Neural crest cell (in vitro differentiated cells): ENCODE measurements at places on chromosomes 1 and 21.

DNA sequence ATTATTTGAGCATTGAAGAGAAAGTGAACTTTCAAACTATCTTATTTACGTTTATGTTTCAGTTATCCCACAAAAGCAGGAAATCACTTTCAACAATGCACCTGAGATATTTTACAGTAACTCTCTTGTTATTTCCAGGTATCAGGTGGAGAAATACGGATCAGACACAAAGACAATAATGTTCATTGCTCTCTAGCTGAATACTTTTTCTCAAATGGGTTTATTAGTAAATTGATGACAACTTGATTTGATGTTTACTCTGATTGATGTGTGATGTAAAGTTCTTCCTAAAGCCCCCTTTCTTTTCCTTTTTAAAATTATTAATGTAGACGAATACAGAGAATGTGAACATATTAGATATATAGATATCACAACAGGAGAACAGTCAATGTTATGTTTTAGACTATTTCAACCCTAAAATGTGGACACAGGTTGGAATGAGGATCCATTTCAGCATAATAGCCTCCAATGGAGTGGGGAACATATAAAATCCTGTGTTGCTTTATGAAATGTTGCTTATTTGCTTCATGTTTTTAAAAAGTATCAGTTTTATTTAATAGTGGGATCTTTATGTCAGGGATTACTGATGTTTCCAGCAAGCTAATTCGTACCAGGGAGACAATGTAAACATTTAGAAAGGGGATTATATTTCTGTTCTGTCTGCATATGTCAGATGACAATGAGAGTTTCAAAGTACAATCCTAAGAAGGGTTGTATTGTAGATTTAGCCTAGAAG, 1522.3 kb upstream of the TPTE start:
- DNase-seq, result no peak

- no peak for DNase-seq
These were observed 67.9 kb downstream of the SLC44A5 start for GRCh38 chr1:75542818-75543570.

DNA sequence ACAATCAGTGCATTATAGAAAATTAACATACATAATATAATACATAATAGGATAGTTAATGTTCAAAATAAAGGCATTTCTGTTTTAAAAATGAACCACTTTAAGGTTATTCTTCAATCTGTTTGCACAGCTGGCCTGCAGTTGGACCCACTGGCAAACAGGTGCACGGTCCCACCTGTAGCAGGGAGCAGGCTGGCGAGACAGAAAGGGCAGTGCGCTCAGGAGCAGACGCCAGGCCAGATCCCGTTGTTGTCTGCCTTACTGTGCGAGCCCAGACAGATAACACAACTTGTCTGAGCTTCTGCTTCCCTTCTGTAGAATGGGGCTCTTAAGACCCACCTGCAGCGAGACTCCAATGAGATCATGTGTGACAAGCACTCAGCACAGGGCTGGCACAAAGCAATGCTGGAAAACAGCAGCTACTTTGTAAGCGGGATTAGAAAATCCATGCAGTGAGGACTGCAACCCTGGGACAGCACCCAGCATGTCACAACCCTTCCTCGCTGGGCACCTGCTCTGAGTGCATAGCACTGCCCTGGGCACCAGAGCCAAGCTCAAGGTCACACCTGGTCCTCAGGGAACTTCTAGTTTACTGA, 33.5 kb downstream of the VPS26C start:
- DNase-seq, result no peak

DNA sequence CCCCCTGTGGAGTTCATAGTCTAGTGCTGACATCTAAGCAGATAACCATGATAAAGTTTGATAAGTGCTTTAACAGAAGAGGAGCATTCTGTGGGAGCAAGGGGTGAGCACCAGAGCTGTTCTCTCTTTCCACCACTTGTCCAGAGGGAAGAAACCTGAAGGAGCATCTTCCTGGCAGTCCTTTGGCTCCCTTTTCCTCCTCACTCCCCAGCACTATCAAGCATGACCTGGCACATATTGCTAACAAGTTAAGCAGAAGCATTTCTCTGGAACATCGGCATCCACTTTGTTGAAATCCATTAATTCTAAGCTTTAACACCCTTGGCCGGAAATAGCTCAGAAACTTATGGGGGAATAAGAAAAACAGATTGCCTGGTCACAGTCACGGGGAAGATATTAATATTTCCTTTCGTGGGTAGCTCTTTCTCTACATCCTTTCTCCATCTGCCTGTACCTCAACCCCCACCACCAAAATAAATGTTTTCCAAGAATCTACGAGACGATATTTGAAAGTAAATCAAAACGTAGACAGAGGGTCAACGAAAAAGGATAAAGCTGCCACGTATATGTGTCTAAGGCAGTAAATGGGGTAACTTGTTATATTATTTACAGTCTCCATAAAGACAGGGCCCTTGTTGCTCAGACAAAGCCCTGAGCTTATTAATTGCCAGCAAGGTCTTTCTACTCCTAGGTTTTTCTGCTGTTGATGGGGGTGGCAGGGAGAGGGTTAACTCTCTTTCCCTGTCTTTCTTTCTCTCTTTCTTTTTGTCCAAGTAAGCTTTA, 351.4 kb downstream of the NUF2 start:
- DNase-seq, result no peak

DNA sequence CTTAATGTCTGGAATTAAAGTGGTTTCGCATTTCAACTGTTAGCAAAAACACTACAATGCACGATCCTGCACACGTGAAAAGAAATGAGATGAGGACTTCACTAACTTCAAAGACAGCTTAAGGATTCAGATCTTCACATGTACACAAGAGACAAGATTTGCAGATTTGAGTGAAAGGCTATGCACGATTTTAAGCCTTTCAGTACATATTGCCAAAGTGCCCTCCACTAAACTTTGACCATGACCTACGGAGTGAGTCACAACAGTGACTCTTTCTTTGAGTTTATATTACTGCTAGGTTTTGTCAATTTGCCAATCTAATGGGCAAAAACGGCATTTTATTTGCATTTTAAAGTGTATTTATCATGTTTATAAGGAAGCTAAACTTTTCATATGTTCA, 41.2 kb upstream of the CR1L start:
- DNase-seq, result no peak

- DNase-seq, result no peak
These were observed 289.2 kb upstream of the DPYD start for GRCh38 chr1:98210064-98210463.

- no peak for DNase-seq
These were observed 859.6 kb downstream of the LTN1 start for GRCh38 chr21:28133116-28133515.

DNA sequence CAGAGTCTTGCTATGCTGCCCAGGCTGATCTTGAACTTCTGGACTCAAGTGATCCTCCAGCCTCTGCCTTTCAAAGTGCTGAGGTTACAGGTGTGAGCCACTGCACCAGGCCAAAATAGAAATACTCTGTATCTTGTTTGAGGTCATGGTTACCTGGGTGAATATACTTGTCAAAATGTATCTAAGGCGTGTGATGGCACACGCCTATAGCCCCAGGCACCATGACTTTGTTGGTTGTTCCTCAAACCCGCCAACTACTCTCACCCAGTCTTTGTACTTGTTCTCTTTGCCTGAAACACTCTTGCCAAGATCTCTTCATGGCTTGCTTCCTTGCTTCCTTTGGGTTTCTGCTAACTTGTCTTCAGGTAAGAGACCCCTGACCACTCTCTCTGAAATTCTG, 38.0 kb upstream of the RGS5 start:
- no peak for DNase-seq

- no peak for DNase-seq
These were observed 92.0 kb upstream of the SIM2 start for GRCh38 chr21:36606983-36607325.

GRCh38 chr1:109823543-109824348, 60.0 kb upstream of the EPS8L3 start:
- DNase-seq, result no peak

- DNase-seq, result no peak
These were observed 8.5 kb upstream of the COL8A2 start for GRCh38 chr1:36133484-36133883.

- DNase-seq, result peak; percentile 50
These were observed at the start of gene FNDC5 for GRCh38 chr1:32870615-32871363. FNDC5 (minus strand) TSS chr1:32870912.

DNA sequence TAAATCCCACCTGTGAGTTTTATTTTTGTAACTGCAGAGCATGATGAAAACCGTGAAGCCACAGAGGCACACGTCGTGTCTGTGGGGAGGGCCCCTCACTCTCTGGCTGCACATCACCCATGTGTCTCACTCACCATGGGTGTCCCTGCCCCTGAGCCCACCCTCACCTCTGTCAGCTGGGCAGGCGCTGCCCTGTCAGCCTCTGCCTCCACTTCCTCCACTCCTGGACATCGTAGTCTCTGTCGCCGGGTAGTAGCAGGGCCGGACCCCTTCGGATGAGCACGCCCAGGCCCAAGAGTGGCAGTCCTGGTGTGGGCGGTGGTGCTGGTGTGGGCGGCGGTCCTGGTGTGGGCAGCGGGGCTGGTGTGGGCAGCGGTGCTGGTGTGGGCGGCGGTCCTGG, 37.3 kb downstream of the COL18A1 start:
- no peak for DNase-seq

GRCh38 chr1:117826540-117827078, 102.8 kb downstream of the GDAP2 start:
- DNase-seq, result no peak

- DNase-seq, result no peak
These were observed 362.6 kb downstream of the MATN1 start for GRCh38 chr1:30360753-30361152.

DNA sequence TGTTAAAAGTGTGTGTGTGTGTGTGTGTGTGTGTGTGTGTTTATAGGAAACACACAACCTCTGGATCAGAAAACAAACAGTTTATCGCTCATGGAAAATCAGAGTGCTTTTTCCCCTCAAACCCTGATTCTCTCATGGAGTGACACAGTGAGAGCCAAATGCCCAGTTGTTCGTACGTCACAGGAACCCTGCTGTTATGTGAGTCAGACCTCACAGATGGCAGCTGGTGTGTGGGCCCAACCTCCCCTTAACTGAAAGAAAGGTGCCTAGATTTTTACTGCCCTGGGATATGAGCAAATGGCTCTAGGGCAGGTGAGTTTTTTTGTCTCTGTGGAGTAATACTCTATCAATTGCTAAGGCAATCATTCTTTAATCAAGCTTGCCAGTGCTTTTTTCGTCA, 1788.1 kb downstream of the BRINP3 start:
- DNase-seq, result no peak

DNA sequence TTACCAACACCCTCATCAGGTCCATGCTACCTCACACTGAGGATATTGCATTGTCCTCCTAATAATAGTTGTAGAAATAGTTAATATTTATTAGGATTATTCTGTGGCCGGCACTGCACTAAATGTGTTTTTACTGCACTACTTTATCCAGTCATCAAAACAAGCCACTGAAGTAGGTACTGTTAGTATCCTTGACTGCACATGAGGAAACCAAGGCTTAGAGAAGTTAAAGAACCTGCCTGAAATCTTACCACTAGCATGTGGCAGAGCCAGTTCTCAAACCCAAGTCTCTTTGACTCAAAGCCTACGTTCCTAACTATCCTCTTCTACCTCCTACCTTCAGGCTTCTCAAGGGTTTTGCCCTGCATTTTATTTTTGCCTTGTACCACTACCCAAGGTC, 30.9 kb downstream of the FMO1 start:
- no peak for DNase-seq

DNA sequence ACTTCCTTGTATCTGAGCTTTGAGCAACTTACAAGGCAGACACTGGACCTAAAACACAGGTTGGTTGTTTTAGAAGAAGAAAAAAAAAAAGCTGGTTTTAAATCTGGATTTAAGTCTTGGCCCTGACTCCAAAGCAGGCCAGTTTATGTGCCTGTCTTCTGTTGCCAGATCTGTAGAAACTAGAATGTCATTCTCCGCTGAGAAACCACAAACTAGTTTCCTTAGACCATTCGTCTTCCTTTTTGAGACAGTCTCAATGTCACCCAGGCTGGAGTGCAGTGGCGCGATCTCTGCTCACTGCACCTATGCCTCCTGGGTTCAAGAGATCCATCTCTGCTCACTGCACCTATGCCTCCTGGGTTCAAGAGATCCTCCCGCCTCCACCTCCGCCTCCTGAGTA, 33.9 kb downstream of the APP start:
- DNase-seq, result no peak

DNA sequence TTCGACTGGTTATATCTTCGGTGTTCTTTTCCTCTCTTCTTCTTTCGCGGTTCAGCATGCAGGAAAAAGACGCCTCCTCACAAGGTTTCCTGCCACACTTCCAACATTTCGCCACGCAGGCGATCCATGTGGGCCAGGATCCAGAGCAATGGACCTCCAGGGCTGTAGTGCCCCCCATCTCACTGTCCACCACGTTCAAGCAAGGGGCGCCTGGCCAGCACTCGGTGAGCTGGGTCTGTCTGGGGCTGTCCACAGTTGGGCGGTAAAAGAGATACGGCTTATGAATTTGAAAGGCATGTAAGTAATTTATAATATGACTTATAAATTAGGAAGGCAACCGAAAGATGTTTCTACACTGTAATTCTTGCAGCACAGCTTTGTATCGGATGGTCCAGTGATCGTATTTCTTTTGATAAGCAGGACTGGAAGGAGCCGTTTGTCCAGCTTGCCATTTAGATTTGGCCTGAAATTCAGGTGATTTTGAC, 334 bp downstream of the CTH start:
- no peak for DNase-seq

GRCh38 chr1:7501084-7501491, 270.0 kb upstream of the VAMP3 start:
- DNase-seq, result no peak

- DNase-seq, result no peak
These were observed 24.3 kb downstream of the STYXL2 start for GRCh38 chr1:167118188-167118587.

DNA sequence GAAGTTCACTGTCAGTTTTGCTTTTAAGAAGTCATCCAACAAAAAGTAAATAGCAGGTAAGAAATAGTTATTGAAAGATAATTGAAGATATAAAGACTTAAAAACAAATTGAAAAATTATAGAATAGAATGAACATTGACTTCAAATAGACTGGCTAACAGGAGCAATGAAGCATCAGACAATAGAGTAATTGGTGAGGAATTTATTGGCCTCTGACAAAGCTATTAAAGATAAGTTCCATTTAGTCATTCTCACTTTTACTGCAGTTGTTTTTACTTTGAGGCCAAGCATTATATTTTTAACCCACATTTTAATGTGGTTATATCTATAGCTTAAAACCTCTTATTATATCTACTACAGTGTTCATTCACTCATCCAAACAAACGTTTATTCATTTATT, 228.8 kb upstream of the ADGRL2 start:
- DNase-seq, result no peak

DNA sequence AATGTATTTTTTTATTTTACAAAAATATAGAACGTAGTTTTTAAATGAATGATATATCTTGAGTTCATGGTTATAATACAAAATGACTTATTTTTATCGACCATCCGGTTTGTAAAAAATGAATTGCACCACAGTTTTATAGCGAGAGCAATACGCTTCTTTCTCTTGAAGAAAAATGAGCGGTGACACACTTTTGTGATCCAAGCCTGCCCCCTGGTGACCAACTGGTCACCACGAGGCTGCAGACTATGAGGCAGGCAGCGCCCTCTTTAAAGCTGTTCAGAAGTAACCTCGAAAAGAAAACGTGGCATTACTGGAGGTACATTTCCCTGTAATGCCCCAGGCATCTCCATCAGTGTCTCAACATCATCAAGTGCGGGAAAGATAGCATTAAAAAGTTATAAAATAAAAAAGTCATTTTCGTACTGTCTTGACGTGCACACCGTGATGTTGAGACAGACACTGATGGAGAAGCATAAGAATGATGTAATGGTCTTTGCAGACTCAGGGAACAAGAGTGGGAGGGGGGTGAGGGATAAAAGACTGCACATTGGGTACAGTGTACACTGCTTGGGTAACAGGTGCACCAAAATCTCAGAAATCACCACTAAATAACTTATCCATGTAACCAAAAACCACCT, 734.2 kb upstream of the ADAMTS5 start:
- DNase-seq, result peak; percentile 84
